ENCODE measurements at places on chromosomes 4 and X. TPM values are rescaled to one million over a fixed set of nuclear protein-coding genes. Genes with fewer than 3 reads are reported as not detected.
A peak's percentile ranks its signal among the peaks of the same experiment; 100 is the strongest.

CLNK gene
- total RNA-seq, result not detected

PDE6B gene
- total RNA-seq, result 23.2 TPM

HMGB3 gene
- total RNA-seq, result 33.8 TPM

- peaks cover 16% of the 10 kb centered on the region for H3K27me3 ChIP-seq
- peak overlapping the region; percentile 82 for H3K4me3 ChIP-seq
- DNase-seq, result no peak
- H3K36me3 ChIP-seq, result no peaks in the 10 kb centered on the region
Observed at GRCh38 chr4:52036886-52037530, 1.1 kb downstream of the SGCB start.

GRCh38 chrX:120464411-120464810 is 4.7 kb downstream of the LAMP2 start:
- no peak for DNase-seq
- no peak overlapping the region for H3K27ac ChIP-seq
- no peak overlapping the region for H3K4me3 ChIP-seq
- H3K4me1 ChIP-seq, result peaks cover 12% of the 10 kb centered on the region
- H3K36me3 ChIP-seq, result peaks cover 7% of the 10 kb centered on the region
- H3K27me3 ChIP-seq, result no peaks in the 10 kb centered on the region

GRCh38 chr4:138749303-138749702 is 266.3 kb upstream of the NOCT start:
- H3K4me3 ChIP-seq, result no peak overlapping the region
- no peak for DNase-seq
- H3K27me3 ChIP-seq, result peaks cover 2% of the 10 kb centered on the region
- H3K27ac ChIP-seq, result no peak overlapping the region

- H3K36me3 ChIP-seq, result no peaks in the 10 kb centered on the region
- no peak overlapping the region for H3K4me3 ChIP-seq
- H3K4me1 ChIP-seq, result no peaks in the 10 kb centered on the region
- no peaks in the 10 kb centered on the region for H3K27me3 ChIP-seq
- no peak overlapping the region for H3K27ac ChIP-seq
Observed at GRCh38 chr4:86156531-86156930, 203.3 kb downstream of the MAPK10 start.

DNA sequence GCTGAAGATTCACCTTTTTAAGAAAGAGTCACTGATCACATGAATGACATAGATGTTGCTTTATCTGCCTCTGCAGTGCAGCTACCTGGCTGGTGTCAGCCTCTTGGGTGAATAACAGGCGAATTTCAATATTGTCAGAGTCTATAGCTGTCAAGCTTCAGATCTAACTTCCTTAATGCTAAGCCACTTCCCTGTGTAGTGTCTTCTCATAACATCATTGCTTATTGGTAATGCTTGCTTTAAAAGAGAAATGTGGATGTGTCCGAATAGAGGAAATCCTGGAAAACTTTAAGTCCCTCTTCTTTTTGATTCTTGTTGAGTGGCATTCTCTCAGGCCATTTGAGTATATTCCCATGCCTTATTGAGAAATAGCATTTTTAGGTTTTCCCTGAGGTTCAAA is 7.3 kb upstream of the IGFBP7 start:
- no peak overlapping the region for H3K27ac ChIP-seq
- H3K36me3 ChIP-seq, result no peaks in the 10 kb centered on the region

DNA sequence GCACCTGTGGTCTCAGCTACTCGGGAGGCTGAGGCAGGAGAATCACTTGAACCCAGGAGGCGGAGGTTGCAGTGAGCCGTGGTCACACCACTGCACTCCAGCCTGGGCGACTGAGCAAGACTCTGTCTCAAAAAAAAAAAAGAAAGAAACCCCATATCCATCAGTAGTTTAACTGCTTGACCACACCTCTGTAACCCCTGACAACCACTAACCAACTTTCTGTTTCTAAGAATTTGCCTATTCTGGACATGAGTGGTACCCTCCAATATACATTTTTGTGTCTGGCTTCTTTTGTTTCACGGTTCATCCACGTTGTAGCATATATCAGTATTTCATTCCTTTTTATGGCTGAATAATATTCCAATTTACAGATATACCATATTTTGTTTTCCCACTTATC is 9.1 kb downstream of the PPAT start:
- H3K36me3 ChIP-seq, result peaks cover 12% of the 10 kb centered on the region
- H3K4me3 ChIP-seq, result no peak overlapping the region
- H3K27ac ChIP-seq, result no peak overlapping the region
- no peak for DNase-seq
